ENCODE measurements at places on chromosomes 1 and 21.

DNA sequence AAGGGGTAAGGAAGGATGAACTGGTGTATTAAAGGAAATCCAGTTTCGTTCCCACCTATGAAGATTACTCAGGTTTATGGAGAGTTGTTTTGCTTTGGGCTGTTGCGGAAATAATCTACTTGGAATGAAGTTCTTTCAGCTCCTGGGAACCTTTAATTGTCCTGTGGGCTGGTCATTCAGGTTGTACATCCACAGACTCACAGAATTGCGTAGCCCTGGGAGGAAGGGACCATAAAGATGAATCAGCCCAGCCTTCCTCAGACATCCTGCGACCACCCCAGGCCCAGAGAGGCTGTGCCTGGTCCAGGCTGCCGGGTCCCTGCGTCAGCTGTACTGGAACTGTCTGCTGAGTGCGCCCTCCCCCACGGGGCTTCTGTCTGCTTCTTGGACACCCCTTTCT, 72.7 kb downstream of the GALNT2 start:
- DNase-seq = no peak

DNA sequence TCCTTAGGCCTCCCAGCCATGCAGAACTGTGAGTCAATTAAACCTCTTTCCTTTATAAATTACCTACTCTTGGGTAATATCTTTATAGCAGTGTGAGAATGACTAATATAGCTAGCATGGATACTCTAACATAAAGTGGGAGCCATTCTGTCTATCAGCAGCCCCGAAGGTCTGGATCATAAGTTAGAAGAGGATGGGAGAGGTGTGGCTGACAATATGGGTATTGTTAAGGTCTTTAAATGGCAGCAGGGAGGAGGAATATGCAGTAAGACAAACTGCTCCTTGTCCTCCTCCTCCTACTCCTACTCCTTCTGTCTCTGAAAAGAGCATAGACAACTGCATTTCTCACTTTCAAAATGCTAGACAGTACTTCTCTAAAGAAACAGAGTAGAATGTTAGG, 214.0 kb upstream of the C1orf87 start:
- no peak for DNase-seq

DNA sequence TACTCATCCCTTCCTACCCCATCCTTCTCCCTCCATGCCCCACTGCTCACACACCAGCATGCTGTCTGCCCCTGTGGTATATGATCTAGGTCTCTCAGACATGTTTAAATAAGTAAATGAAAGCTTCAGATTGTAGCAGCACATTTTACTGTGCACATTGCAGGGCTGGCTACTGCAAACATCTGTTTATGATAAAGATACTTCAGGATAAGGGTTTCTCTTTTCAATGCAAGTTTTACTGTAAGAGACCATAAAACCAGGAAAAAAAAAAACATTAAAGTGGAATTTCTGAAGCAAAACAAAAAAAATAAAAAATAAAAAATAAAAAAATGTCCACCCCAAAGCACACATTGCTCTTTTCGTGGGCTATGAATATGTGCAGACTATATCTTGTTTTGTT, 184.4 kb downstream of the USH2A start:
- DNase-seq = no peak

GRCh38 chr1:115265099-115265498, 73.0 kb downstream of the NGF start:
- DNase-seq = no peak

GRCh38 chr1:231354330-231355020, 16.4 kb downstream of the SPRTN start:
- DNase-seq = no peak

DNA sequence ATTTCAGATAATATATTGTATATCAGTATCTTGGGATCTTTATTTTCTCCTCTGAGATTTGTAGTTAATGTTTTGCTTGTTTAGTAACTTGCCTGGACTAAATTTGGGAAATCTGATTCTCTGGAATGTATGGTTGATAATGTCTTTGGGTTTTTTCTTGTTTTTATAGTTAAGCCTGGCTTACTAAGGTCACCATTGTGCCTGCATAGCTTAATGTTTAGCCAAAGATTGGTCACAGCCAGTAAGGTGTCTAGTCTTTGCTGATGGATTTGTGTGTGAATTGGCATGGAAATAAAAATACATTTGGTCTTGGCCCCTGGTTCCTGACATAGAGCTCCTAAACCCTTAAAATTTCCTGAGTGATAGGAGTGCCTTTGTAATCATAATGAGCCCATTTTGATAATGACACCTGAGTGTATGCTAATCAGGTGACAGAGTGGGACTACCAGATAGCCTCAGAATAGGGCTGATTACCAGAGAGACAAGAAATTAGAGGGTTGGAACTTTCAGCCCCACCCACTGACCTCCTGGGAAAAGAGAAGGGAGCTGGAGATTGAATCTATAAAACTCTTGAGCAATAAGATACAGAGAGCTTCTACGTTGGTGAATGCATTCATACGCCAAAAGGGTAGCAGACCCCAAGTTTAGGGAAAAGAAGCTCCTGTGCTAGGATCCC, 47.9 kb upstream of the NUF2 start:
- DNase-seq = no peak

GRCh38 chr1:175331891-175332290, 139.3 kb upstream of the KIAA0040 start:
- no peak for DNase-seq

Data from DMS153 (cell line).